ENCODE measurements at places on chromosomes 1 and 21.

GRCh38 chr21:44785620-44786335 lies 15.8 kb downstream of the UBE2G2 start:
- no peak for DNase-seq

DNA sequence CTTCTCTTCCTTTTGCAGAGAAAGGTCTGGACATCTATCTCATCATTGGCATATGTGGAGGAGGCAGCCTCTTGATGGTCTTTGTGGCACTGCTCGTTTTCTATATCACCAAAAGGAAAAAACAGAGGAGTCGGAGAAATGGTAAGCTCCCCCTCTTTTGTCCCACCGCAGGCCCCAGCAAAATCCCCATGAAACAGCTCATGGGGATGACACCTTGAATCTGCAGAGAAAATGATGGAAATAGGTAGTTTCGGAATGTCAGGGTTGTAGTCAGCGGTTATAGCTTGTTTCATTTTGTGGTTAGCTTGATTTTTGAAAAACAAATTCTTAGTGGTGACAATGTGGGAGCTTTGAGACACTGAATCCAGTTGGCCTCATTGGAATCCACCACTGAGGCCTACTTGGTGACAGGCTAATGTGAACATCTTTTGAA lies 10.3 kb downstream of the CD2 start:
- peak; percentile 95 for DNase-seq

DNA sequence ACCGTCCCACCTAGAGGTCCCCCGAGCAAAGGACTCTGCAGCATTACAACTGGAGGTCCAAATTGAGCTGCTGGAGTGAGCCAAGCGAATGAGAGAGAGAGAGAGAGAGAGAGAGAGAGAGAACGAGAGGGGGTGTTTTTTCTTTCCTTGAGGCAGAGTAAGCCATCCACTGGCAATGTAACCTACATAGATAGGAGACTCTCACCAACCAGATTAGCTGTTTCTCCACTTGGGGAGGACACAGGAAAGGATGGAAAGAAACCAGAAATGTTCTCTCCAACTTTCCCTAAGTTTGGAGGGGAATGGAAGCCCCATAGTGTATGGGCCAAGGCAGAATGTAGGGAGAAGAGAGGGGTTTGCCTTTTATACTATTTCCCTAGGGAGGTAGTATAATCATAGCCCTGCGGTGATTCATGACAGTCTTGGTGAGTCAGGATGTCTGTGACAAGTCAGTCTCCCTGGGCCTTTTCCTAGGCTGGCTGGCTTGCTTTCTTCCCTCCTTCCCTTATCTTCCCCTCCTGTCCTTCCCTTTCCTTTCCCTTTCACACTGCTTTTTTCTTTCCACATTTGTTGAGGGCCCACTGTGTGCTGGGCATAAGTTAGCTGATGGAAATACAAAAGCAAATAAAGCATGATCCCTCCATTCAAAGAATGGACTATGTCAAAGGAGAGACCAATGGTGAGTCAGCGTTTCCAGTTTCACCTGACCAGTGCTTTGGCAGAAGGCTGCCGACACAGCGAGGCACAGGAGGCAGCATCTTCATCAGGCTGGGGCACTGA lies 7.1 kb downstream of the FNDC7 start:
- DNase-seq: no peak

- DNase-seq: no peak
These were observed 1316.8 kb upstream of the B3GALT2 start for GRCh38 chr1:194503209-194503608.

DNA sequence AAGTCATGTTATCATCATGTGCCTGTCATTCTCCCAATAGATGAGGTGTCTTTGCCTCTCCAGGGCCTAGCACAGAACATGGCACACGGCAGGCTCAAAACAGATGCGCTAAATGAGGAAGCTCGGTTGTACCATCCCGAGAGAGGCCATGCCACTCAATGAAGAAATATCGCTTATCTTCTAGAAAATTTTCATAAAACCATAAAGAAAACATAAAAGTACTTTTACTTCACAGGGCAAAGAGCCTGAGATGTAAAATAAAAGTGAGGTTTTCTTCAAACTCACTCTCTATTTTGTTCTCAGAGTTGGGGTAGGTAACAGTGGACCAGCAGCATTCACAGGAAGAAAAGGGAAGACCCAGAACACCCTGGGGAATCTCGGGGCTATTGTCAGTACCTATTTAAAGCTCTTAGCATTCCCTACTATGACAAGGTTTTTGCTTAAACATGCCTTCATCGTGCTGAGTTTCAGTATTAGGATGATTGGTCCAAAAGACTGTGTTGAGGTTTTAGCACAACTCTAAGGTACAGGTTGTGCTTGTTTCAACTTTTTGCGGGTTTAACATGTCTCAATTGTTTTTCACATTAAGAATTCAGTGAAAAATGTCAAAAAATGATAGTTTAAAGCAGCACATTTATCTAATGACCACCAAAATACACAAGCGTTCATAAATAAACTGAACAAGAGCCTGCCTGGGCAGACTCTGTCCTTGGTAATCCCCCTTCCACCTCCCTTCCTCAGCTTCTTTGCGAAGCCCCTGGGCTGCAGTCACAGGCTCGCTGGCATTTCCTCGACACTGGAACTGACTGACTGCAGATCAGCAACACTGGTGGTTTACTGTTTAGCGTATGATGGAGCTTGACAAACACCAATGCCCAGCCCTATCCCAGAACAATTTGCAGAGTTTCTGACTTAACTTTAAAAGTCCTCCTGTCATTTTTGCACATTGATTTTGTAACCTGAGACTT lies 55.6 kb downstream of the COQ8A start:
- DNase-seq: peak; percentile 38

GRCh38 chr21:45875416-45875760 lies 106.2 kb upstream of the COL6A1 start:
- DNase-seq: no peak

GRCh38 chr1:115426956-115427355 lies 88.9 kb upstream of the NGF start:
- DNase-seq: no peak

DNA sequence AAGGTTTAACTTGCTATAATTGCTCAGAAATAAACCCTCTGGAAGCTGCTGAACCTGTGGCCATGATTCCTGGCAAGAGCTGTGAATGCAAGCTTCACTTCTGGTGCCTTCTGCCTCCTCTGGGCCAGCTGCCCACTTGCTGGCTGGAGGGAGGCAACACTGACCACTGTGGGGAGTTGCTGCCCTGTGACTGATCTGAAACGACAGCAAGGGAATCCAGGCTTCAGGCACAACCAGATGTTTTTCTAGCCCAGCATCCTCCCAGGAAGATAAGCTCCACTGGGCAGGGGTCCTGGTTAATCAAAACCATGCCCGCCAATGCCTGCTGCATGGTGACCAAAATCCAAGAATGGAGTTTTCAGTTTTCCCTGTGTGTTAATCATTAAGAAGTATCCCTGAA lies 180.0 kb upstream of the HMGB4 start:
- no peak for DNase-seq

GRCh38 chr1:24382165-24382577 lies 31.4 kb downstream of the STPG1 start:
- DNase-seq: no peak

GRCh38 chr1:55131801-55132200 lies 83.4 kb downstream of the USP24 start:
- no peak for DNase-seq

- no peak for DNase-seq
These were observed 315.4 kb downstream of the LMO4 start for GRCh38 chr1:87644033-87644578.

DNA sequence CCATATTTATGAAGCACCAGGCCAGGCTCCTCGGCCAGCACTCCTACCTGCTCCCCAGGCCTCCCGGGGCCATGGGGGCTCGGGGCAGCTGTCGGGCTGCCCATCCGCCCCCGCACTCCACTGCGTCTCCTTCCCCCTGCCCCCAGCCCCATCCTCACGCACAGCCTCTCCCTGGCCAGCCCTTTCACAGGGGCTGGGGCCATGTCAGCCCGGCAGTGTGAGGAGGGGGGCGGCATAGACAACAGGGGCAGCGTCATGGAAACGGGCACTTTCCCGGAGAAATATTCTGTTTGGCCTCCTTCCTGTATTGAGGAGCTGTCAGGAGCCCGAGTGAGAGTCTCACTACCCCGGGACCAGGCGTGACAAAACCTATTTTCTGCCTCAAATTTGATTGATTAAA lies 87.3 kb downstream of the CASZ1 start:
- DNase-seq: no peak

- DNase-seq: no peak
These were observed 6.9 kb downstream of the ENO1 start for GRCh38 chr1:8871539-8871935.

- DNase-seq: no peak
These were observed 65.3 kb downstream of the CAMTA1 start for GRCh38 chr1:6850537-6850936.

DNA sequence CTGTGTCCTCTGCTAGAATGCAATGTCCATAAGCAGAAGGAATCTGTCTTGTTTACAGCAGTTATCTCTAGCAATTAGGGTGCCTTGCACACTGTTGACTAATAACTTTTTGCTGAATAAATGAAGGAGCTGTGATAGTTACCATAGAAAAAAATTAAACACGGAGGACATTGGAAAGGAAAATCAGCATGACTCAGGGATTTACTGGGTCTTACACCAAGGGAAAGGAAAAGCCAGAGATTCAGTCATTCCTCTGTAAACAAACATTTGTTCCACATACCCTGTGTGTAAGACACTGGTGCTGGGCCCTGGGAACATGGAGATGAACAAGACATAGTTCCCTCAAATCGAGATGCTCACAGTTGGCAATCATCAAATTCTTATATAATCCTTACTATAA lies 183.3 kb downstream of the PTGER3 start:
- DNase-seq: no peak

DNA sequence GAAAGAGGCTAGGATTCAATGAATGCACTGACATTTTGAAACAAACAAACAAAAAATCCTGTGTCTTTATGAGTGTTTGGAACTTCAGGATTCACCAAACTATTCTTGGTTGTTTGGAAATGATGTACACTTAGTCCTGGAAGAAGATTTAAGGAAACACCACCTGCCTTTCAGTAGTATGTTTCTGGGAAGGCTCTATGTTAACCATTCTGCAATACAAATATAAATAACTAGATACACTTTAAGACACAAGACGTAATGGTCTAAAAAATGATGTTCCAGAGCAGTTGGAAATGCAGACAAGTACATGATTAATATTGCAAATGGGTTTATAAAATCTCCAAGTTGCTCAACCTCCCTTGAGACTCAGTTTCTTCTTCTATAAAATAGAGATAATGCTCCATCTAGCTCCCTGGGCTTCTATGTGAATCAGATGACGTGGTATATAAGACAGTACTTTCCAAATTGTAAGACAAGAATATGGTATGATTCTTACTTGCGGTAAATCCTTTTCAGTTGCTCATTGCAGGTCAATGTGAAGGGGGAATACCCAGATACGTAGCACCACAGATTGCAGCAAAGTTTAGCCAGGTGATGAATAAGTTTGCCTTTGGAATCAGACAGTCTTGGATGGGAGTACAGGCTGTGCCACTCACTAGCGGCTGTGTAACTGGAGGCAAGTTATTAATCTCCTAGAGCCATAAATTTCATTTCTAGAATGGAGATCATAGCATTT lies 224.8 kb upstream of the SGIP1 start:
- no peak for DNase-seq

GRCh38 chr1:86887479-86888162 lies 26.3 kb downstream of the SELENOF start:
- DNase-seq: no peak

DNA sequence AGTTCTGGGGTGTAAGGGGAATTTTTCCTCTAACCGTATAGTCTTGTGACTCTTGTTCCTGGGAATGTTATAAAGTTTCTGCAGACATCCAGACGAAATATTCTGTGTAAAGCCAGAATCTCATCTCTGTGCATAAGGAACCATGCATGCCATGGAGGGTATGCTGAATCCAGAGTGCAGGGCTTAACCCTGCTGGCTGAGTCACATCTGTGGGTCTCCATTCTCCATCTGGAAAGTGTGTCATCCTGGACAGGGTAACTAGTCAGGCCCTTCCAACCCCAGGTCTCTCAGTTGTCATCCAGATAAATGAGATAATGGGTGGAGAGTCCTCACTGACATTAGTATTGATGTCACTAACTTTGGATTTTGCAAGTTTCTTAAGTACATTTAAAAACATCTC lies 48.8 kb downstream of the ATP5PO start:
- DNase-seq: no peak

DNA sequence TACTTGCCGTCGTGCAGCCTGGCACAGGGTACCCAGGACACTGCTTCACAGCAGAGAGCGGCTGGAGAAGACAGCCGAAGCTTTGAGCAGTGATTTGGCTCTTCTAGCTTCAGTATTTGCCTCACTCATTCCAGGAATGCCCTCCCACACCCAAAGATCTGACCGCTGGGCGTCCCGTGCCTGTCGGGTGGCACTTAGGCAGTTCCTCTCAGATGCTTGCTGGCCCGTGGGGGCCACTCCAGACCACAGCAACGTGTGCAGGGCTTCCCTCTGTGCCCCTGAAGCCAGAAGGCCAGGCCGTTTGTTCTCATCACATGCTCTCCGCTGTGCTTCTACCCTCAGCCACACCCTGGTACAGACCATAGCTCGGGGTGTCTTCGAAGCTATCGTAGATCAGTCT lies 17.0 kb downstream of the RRP1B start:
- DNase-seq: no peak

DNA sequence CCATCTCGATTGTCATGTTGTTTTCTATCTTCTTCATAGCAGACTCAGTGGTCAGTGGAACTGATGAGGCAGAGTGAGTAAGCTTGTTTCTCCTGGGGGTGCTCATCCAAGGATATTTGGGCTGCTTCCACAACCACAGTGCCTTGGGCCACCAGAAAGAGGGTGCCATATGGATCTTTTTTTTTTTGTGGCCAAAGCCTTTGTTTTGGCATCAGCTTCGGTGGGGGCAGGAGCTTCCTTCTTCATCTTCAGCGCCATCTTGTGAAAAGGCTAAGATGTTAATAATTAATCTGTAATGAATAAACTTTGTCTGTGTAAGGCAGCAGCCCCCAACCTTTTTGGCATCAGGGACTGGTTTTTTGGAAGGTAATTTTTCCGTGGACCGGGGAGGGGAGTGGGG lies 6.6 kb upstream of the PLPP3 start:
- no peak for DNase-seq

- DNase-seq: no peak
These were observed 10.2 kb downstream of the MFN2 start for GRCh38 chr1:11990303-11991032.

DNA sequence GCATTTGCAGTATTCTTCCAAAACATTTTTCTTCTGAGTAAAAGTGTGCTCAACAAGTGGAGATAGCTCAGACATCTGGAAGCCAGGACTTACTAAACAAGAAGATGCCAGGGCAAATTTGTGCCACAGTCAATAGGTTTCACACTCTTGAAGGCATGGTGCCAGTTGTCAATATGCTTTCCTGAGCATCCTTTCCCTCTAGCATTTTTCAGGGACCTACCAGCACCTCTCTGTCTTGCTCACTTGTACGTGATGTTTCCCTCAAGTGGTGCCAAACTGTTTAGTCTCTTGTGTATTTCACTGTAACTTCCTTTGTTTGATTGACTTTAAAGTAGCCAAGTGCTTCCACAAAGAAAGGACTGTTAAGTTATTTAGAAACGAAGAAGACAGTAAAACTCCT lies 194.0 kb upstream of the SGIP1 start:
- peak; percentile 50 for DNase-seq

- DNase-seq: no peak
These were observed 132.4 kb downstream of the EDEM3 start for GRCh38 chr1:184622136-184622823.
